ENCODE measurements at places on chromosomes 6 and 20.

- DNase-seq: peak; percentile 69
Measured at GRCh38 chr20:38221119-38221589, 39.4 kb downstream of the KIAA1755 start.

GRCh38 chr20:46226602-46227001 is 81.7 kb downstream of the CDH22 start:
- DNase-seq: no peak

DNA sequence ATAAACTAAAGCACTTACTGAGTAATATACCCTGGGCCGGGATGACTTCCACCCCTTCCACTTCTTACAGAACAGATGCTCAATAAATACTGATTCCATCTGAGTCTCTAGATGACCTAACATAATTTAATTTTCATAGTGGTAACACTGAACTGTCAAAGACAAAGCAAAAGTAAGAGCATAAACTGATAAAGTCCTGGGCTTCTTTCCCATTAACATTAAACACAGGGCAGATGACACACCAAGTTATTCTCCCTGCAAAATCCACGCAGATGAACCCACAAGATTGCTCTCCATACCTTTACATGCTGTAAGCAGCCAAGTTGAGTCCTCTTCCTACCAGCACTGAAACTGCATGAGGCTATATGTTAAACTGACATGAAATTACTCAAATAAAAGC is 27.1 kb downstream of the AGPAT4 start:
- no peak for DNase-seq

DNA sequence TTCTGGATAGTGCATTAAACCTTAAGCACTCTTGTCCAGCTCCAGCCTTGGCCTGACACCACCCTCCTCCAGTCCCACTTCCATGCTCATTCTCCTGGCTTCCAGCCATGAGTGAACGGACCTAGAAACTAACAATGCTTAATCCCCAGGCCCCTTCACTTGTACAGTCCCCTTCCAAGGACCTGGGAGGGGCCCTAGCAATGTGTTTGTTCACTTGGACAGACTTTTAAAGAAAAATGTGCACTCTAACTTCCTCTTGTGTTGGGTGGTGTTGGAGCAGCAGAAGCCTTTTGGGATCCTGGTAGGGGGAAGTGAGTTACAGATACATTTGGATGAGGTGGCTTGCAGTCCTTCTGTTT is 48.9 kb upstream of the CCN6 start:
- DNase-seq: no peak

GRCh38 chr20:18504479-18505060 is 3.2 kb upstream of the SEC23B start:
- DNase-seq: no peak

GRCh38 chr6:114135363-114135971 is 164.5 kb upstream of the HDAC2 start:
- DNase-seq: no peak

- DNase-seq: no peak
Measured at GRCh38 chr6:90574610-90575009, 12.3 kb downstream of the MAP3K7 start.

- DNase-seq: peak; percentile 61
Measured at GRCh38 chr6:16181439-16182297, 52.8 kb downstream of the MYLIP start.

GRCh38 chr6:69007781-69008180 is 372.7 kb downstream of the ADGRB3 start:
- DNase-seq: no peak
